Epithelial cell of proximal tubule (primary cell): ENCODE measurements at places on chromosomes 4 and X. TPM values are rescaled to one million over a fixed set of nuclear protein-coding genes. Genes with fewer than 3 reads are reported as not detected.

DNA sequence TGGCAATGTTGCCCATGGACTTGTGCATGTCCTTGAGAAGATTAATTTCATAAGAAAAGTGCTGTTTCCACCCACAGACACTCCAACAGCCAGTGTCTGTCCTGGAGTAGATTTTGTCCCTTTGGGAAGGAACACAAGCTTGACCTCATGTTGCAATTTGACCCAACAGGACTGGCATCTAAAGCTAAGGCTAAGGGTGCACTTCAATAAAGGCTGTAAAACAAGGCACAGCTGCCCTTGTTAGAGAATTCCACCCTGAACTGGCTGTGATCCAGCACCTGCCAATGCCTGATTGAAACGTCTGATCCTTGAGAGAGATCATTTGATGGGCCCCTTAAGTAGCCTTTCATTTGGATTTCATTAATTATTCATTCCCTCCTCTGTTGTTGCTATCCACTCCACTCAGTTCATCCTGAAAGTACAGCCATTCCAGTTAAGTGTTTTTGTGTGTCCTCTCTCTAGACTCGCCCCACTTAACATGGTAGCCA is 56.2 kb downstream of the CD99L2 start:
- DNase-seq = no peak

DNA sequence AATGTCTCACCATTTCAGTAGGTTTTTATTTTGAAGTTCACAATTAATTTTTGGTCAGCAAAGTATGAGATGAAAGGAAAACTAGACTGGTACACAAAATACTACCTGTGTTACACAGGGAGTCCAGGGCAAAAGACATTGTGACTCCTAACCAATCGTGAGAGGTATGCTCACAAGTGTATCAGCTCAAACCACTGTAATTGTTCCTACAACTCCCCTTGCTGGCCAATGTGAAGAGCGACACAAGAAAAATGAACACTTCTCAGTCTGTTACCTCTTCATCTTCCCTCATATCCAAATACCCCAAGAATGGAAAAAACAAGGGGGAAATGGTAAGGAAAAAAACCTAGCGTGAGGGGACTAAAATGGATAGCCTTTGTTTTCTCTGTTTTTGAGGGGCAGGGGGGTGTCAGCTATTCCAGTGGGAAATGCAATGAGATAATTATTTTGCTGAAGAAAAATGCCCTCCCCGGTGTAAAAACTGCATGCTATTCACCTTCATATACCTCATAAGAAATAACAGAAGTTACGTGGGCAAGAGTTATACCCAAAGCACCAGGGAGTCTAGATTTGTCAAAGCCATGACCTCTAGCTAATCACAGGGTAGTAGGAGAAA is 30.6 kb upstream of the NSUN7 start:
- DNase-seq = peak; percentile 40

Gene SPANXB1
- total RNA-seq = 0.65 TPM in 1 of 2 replicates, not detected in the other

- no peak for DNase-seq
Observed at GRCh38 chr4:89755220-89755619, 81.7 kb downstream of the SNCA start.

- no peak for DNase-seq
Observed at GRCh38 chrX:101360390-101360789, 11.8 kb upstream of the TIMM8A start.

Gene CDS1
- total RNA-seq = 9.6 and 12.9 TPM in 2 replicates

- peak; percentile 81 for DNase-seq
Observed at GRCh38 chr4:145804116-145804515, 124.2 kb downstream of the C4orf51 start.
